ENCODE measurements at places on chromosomes 7 and 10. TPM values are rescaled to one million over a fixed set of nuclear protein-coding genes. Genes with fewer than 3 reads are reported as not detected.

The SCIN gene
- total RNA-seq = 0.66 TPM

The CCNY gene
- 56.9 TPM for total RNA-seq

The ENO4 gene
- total RNA-seq = 0.14 TPM

The OR13A1 gene
- total RNA-seq = not detected

The GPR146 gene
- 1.6 TPM for total RNA-seq

The C10orf67 gene
- 0.17 TPM for total RNA-seq

The ATE1 gene
- total RNA-seq = 23.1 TPM

The DDC gene
- total RNA-seq = 0.75 TPM
